ENCODE measurements at places on chromosomes 1 and 21.

- no peak for DNase-seq
Measured at GRCh38 chr1:231312432-231312788, 25.2 kb downstream of the EXOC8 start.

- DNase-seq: peak; percentile 82
Measured at GRCh38 chr21:45309069-45309986, 21.6 kb upstream of the POFUT2 start.

GRCh38 chr1:156725683-156726280 is 2.5 kb upstream of the METTL25B start:
- DNase-seq: peak; percentile 91

- DNase-seq: no peak
Measured at GRCh38 chr1:193747579-193747978, 561.2 kb upstream of the B3GALT2 start.

GRCh38 chr1:159800177-159800930 is 1.8 kb upstream of the FCRL6 start:
- DNase-seq: no peak

GRCh38 chr21:28066076-28066475 is 926.6 kb downstream of the LTN1 start:
- no peak for DNase-seq

Measured in left cardiac atrium (tissue), 4 donors.